ENCODE measurements at places on chromosomes 4 and X. TPM values are rescaled to one million over a fixed set of nuclear protein-coding genes. Genes with fewer than 3 reads are reported as not detected.
A peak's percentile ranks its signal among the peaks of the same experiment; 100 is the strongest.

GRCh38 chrX:25028726-25029125 lies 13.0 kb upstream of the ARX start:
- H3K36me3 ChIP-seq: no peaks in the 10 kb centered on the region
- no peaks in the 10 kb centered on the region for H3K27me3 ChIP-seq
- no peak overlapping the region for H3K4me3 ChIP-seq
- no peak for DNase-seq

DNA sequence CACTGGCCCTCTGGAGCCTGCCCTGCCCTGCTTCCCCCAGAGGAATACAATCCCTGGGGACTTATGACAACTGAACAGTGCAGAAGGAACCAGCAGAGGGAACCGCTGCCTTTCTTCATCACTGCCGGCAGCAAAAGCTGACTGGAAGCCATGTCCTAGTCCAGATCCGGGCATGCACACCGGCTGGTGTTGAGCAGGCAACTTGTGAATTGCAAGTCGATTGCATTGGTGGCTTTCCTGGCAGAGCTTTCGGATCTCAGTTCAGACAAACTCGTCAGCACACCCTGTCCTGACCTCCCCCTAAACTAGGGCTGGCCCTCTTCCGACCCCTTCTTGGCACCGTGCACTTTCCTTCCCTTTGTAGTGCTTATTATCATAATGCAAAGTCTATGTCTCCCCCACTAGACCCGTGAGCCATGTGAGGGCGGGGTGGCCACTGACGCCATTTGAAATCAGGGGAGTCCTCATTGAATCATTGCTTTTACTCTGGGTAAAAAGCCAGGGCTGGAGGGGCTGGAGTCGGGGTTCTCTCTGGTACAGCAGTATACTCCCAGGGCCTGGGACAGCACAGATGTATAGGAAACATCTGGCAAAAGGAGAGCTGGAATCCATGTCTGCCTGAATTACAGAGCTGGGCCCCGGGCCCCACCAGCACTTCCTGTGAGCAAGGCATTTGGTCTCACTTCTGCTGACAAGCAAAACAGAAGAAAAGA lies 1.8 kb downstream of the ARHGAP4 start:
- no peaks in the 10 kb centered on the region for H3K36me3 ChIP-seq
- peaks cover 60% of the 10 kb centered on the region for H3K4me1 ChIP-seq
- peak overlapping the region; percentile 96 for H3K27ac ChIP-seq
- no peak overlapping the region for H3K4me3 ChIP-seq

Gene DAPP1
- 8.7 TPM for total RNA-seq

- H3K4me3 ChIP-seq: no peak overlapping the region
- no peaks in the 10 kb centered on the region for H3K36me3 ChIP-seq
- no peaks in the 10 kb centered on the region for H3K27me3 ChIP-seq
- DNase-seq: no peak
- H3K27ac ChIP-seq: peak overlapping the region; percentile 11
- no peaks in the 10 kb centered on the region for H3K4me1 ChIP-seq
Measured at GRCh38 chr4:176286728-176287127, 17.7 kb upstream of the ASB5 start.

DNA sequence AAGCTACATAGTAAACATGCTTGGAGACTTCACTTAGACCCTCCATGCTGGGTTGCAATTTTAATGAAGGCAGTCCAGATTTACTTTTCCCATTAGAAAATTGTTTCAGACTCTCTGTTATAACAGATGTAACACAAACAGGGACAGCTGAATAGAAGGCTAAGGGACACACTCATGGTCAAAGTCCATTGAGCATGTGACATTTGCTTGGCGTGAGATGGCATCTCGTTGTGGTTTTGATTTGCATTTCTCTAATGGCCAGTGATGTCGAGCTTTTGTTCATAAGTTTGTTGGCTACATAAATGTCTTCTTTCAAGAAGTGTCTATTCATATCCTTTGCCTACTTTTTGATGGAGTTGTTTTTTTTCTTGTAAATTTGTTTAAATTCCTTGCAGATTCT lies 358.2 kb upstream of the CLNK start:
- no peaks in the 10 kb centered on the region for H3K4me1 ChIP-seq
- no peak overlapping the region for H3K4me3 ChIP-seq
- H3K27me3 ChIP-seq: no peaks in the 10 kb centered on the region
- DNase-seq: no peak
- no peak overlapping the region for H3K27ac ChIP-seq
- H3K36me3 ChIP-seq: no peaks in the 10 kb centered on the region

DNA sequence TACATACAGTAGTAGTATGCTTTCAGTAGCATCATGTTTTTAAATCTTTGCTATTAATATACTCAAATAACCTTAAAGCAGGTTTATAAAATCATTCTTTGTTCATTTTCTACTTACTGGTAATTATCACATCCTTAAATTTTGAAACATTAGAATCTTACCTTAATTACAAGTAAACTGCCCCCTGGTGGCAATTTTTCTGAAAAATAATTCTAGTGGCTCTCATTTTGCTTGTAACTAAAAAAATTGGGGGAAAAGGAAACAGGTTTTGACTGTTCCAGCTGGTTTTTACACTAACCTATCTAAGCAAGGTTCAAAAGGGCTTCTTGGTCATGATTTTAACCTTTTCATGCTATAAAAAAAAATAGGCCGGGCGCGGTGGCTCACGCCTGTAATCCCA lies 18.5 kb upstream of the DCAF4L1 start:
- no peak for DNase-seq
- H3K4me3 ChIP-seq: no peak overlapping the region
- no peaks in the 10 kb centered on the region for H3K4me1 ChIP-seq
- H3K36me3 ChIP-seq: no peaks in the 10 kb centered on the region
- H3K27ac ChIP-seq: no peak overlapping the region

DNA sequence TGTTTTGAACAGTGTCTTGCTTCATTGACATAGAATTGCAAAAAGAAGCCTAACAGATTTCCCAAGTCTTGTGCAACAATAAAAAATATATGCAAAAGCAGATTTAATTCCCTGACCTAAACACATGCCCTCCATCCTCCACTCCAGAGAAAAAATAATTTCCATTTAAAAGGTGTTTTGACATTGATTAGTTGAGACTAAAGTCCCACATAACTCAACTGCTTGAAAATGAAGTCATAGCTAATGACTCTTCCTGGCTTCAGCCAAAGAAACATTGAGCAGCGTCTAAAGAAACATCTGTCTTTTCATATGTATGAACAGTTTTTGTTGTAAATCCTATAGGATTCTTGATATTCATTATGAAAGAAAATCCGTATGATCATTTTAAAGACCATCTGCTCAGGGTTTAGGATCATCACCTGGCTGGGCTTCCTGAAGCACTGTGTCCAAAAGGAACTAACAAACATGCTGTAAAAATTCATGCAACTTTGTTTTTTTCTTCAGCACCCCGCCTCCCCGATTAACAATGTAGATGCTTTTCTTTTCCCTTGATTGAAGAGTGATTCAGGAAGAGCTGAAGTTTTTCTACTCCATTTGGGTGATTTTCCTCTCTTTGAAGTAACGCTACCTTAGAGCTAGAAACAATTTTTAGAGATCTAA lies 273.4 kb downstream of the HS3ST1 start:
- no peaks in the 10 kb centered on the region for H3K27me3 ChIP-seq

Gene SEC24D
- total RNA-seq: 132 TPM

DNA sequence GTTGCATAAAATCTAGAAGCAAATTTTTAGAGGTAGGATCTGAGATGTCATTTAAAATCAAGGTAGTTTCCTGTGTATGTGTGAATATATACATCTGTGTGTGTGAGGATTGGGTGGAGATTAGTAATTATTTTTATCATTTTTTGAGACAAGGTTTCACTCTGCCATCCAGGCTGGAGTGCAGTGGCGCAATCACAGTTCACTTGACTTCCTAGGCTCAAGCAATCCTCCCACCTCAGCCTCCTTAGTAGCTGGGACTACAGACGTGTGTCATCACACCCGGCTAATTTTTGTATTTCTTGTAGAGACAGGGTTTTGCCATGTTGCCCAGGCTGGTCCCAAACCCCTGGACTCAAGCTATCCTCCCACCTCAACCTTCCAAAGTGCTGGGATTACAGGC lies 188.3 kb downstream of the RAPGEF2 start:
- DNase-seq: no peak
- H3K36me3 ChIP-seq: no peaks in the 10 kb centered on the region
- H3K27ac ChIP-seq: no peak overlapping the region
- H3K4me1 ChIP-seq: no peaks in the 10 kb centered on the region
- no peak overlapping the region for H3K4me3 ChIP-seq

GRCh38 chr4:76830964-76831703 lies 66.8 kb downstream of the SOWAHB start:
- H3K27me3 ChIP-seq: no peaks in the 10 kb centered on the region
- peak; percentile 61 for DNase-seq
- no peaks in the 10 kb centered on the region for H3K36me3 ChIP-seq
- no peak overlapping the region for H3K4me3 ChIP-seq

DNA sequence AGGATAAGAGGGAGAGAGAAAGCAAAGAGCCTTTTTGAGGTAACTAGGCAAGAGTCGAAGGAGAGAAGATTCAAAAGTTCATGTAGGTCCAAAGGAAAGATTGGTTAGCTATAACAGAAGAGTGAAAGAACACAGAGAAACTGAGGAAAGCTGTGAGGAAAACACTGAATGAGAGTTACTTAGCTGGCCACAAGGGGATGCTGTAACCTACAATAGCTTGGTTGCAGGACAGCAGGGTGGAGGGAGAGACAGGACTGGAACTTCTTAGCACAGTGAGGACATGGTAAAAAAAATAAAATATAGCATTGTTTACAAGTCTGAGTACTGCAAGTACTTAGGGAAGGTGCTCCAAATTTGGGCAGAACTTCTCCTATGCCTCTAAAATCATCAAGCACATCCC lies 48.3 kb downstream of the RAI2 start:
- H3K4me1 ChIP-seq: peaks cover 10% of the 10 kb centered on the region
- no peak overlapping the region for H3K4me3 ChIP-seq
- H3K27ac ChIP-seq: no peak overlapping the region
- no peaks in the 10 kb centered on the region for H3K27me3 ChIP-seq
- no peak for DNase-seq

Gene FGD1
- 1.8 TPM for total RNA-seq

DNA sequence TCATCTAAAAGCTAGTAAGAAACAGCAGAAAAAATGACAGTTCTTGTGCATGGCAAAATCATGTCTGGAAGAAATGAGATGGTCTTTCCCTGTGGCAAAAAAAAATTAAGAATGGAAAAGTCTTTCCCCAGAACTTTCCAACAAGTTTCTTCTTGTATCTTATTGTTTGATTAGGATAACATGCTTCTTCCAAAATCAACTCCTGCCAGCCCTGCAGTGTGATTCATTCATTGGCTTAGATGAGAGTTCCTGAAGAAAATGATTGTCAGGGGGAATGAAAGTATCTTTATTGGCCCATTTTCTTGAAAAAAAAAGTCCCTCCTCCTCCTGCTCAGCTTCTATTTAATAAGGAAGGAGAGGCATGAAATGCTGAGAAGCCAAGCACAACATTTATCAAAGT lies 407.7 kb downstream of the ARAP2 start:
- H3K27ac ChIP-seq: no peak overlapping the region
- H3K4me1 ChIP-seq: no peaks in the 10 kb centered on the region
- no peaks in the 10 kb centered on the region for H3K36me3 ChIP-seq

- DNase-seq: peak; percentile 49
- H3K36me3 ChIP-seq: no peaks in the 10 kb centered on the region
- H3K4me3 ChIP-seq: no peak overlapping the region
- no peaks in the 10 kb centered on the region for H3K4me1 ChIP-seq
- no peaks in the 10 kb centered on the region for H3K27me3 ChIP-seq
Measured at GRCh38 chr4:109389369-109390114, 44.1 kb upstream of the SEC24B start.

GRCh38 chrX:9619133-9619532 lies 146.5 kb downstream of the GPR143 start:
- no peak overlapping the region for H3K4me3 ChIP-seq

Gene P2RY8
- total RNA-seq: 3.3 TPM

DNA sequence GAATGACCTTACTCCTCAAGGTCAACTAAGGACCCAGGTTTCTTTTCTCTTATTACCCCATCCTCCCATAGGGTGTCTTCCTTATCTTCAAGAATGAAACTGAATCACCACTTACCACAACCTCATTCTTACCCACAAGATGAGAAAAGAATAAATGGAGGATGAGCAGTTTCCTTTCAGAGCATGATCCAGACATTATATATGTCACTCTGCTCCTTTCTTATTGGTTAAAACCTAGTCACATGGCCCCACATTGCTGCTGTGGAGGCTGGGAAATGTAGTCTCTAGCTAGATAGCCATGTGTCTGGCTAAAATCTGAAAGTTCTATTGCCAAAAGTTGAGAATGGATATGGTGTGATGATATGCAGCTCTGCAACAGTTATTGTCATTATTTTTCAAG lies 62.4 kb upstream of the RAI2 start:
- H3K4me3 ChIP-seq: no peak overlapping the region
- DNase-seq: no peak
- H3K27me3 ChIP-seq: no peaks in the 10 kb centered on the region
- no peak overlapping the region for H3K27ac ChIP-seq

Gene ASMT
- not detected for total RNA-seq

Gene TEC
- 4.2 TPM for total RNA-seq

DNA sequence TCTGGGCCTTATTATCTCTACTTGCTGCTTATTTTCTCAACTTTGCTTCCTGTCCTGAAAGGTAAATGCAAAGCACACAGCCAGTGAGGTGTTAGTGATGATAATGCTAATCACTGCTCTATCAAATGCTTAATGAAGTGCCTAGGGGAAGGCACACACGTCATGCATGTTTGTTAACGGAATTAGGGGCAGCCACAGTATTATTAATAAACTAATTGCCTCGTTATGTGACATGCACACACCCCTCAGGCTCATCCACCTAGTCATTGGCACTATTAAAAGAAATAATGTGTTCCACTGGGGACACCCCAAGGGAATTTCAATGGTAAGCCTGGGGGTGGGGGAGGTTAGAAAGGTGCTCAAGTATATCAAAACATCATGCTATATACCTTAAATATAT lies 125.2 kb downstream of the GUCY2F start:
- no peak overlapping the region for H3K4me3 ChIP-seq
- H3K4me1 ChIP-seq: no peaks in the 10 kb centered on the region
- DNase-seq: no peak

DNA sequence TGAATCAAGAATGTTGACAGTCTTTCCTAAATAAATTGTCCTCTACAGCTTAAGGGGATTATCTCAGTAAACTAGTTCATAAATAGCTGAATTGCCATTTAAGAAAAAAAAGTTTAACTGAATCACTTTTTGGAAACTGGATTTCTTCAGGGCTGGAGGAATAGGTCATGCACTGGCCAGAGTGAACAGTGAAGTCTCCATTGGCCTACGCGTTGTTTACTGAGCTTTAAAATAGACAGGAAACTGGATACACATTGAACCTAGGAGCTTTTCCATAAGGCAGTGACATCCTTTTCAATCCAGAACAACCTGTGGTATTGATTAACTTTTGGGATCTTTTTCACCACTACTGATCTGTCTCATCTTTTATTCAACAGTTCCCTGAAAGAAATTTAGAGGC lies 58.0 kb downstream of the COL4A6 start:
- H3K4me3 ChIP-seq: no peak overlapping the region
- no peaks in the 10 kb centered on the region for H3K4me1 ChIP-seq
- no peaks in the 10 kb centered on the region for H3K36me3 ChIP-seq
- no peak overlapping the region for H3K27ac ChIP-seq

Gene MAGEA8
- total RNA-seq: not detected

Gene FAM184B
- total RNA-seq: not detected

All from stomach (tissue), 19 donors.